ENCODE measurements at places on chromosomes 7 and 10.

DNA sequence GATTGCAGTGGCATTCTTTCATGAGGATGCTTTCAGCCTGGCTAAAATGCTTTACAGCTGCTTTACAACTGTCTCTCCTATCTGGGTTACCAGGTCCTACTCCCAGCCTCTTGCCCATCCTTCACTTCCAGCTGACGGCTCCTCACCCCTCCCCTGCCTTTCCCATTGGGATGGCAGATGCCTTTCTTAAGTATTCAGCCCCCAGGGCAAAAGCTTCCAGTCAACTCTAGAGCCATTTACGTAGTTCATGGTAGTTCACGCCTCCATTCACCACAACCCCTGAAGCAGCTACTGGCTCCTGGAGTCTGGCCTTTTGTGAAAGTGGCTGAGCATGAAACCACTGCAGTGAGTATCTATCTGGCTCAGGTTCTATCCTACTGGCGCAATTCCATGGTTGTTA is 17.2 kb upstream of the BMPER start:
- no peak for DNase-seq

DNA sequence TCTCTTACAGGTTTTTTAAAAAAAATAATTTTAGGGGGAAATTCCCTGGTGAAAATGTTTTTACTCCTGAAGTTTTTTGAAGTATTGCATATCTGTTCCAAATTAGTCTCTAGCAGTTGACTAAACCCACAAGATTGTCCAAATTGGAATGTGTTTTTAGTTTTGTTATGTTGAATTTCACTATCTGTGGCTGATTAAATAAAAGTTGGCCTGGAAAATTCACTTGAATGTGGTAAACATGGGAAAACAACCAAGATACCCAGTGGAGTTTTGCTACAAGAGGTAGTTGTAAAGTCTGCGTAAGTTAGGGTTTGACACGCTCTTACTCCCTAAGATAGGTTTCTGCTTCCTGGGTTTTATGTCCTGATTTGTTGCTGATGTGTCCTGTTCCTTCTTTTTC is 3.3 kb downstream of the TSGA13 start:
- no peak for DNase-seq

GRCh38 chr10:30828680-30829079 is 199.1 kb upstream of the LYZL2 start:
- no peak for DNase-seq

- DNase-seq = no peak
Measured at GRCh38 chr7:149562602-149563001, 65.0 kb upstream of the ZNF746 start.

Measured in stimulated activated CD4-positive, alpha-beta T cell treated with anti-CD3 and anti-CD28 coated beads, Interleukin-1b, Interleukin-23, amount 100 ng/mL, for 1 hour (primary cell).